ENCODE measurements at places on chromosomes 12 and 14. TPM values are rescaled to one million over a fixed set of nuclear protein-coding genes. Genes with fewer than 3 reads are reported as not detected.

DNA sequence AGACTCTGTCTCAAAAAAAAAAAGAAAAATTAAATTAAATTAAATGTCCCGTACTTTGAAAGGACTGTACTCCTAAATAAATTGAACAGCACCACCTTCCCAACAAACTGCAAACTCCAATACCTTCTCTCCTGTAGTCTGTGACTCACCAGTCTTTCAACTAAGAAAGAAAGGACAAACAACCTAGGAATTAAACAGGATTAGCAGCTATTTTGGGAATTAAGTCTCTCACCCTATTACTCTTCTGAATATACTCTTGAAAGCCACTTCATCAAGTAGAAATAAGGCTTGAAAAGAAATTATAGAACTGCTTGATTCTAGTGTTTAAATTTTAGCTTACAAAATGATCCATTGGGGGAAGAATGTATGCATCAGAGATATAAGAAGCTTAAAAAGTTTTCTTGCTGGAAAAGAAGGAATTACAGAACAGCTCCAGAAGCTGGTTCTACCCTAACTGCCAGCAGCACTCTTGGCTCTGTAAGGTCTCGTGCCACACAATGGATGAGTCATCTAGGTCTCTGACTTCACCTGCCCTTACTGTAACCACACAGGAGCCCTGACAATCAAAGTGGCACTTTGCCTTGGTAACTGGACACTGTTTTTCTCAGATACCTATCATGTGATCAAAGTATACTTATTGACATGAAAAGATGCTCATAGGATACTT is 57.0 kb upstream of the CERS5 start:
- DNase-seq: no peak

- no peak for DNase-seq
Observed at GRCh38 chr12:93177208-93178153, 200.2 kb upstream of the NUDT4 start.

GRCh38 chr12:101920906-101921305 is 43.5 kb downstream of the DRAM1 start:
- DNase-seq: no peak

- no peak for DNase-seq
Observed at GRCh38 chr12:56034586-56035332, 7.0 kb upstream of the RPS26 start.

DNA sequence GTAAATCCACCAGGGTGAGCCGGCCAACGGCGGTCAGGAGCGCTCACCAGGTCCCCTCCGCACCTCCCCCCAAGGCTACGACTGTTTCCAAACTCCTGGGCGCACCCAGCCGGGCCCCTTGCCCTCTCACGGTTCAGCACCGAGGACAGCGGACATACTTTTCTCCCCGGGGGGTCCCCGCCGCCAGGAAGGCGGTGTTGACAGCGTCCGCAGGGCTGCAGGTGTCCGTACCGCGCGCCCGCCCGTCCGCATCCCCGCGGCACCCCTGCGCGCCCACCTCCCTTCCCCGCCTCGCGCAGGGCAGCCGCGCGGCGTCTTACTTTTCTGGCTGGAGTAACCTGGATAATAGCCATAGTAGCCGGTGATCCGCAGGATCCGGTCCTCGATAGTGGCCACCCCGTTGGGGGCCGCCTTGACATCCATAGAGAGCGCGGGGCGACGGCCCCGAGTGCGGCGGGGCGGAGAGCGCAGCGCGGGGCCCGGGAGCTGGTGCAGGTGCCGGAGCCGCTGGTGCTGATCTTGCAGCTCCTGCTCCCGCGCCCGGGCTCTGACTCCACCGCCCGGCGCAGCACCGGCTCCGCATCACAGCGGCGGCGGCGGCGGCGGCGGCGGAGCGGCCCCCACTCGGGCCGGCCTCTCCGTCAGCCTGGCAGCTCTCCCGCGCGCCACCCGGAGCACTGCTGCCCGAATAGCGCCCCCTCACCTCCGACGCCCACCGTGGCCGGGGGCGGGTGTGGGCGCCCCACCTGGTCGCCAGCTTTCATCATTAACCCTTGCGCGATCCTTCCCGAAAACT is at the start of gene SLC35F4:
Gene SLC35F4 (minus strand): TSS at position 690 of the 796 bp plus-strand sequence.
- no peak for DNase-seq

GRCh38 chr14:52003324-52003723 is 14.0 kb downstream of the RTRAF start:
- DNase-seq: no peak

Gene TAS2R9
- not detected for total RNA-seq
